ENCODE measurements at places on chromosomes 11 and 22.

GRCh38 chr11:126587541-126587940 is 232.1 kb downstream of the ST3GAL4 start:
- no peak for DNase-seq

GRCh38 chr11:35734669-35735410 is 72.3 kb downstream of the TRIM44 start:
- DNase-seq, result no peak

DNA sequence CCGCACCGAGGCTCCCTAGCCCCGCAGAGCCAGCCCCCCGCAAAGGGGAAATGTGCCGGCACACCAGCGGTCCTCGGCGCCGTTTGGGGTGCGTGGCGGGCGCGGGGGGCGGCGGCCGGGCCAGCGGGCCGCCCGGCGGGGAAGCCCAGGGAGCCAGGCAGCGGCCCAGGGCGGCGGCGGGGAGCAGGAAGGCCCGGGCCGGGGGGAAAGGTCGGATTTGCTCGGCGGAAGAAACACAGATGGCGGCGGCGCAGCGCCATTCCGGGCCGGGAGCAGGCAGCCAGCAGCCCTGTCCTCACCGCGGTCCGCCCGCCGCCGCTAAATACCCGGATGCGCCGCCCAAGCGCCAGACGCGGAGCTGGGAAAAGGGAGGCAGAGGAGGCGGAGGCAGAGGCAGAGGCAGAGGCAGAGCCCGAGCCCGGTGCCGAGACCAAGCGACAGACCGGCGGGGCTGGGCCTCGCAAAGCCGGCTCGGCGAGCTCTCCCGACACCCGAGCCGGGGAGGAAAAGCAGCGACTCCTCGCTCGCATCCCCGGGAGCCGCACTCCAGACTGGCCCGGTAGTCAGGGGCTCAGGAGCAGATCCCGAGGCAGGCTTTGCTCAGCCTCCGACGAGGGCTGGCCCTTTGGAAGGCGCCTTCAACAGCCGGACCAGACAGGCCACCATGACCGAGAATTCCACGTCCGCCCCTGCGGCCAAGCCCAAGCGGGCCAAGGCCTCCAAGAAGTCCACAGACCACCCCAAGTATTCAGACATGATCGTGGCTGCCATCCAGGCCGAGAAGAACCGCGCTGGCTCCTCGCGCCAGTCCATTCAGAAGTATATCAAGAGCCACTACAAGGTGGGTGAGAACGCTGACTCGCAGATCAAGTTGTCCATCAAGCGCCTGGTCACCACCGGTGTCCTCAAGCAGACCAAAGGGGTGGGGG is 2.6 kb upstream of the GCAT start:
- DNase-seq, result no peak

- DNase-seq, result peak; percentile 58
Observed at GRCh38 chr11:72724851-72725723, 27.1 kb downstream of the ARAP1 start.

GRCh38 chr11:44816761-44817160 is 90.0 kb downstream of the TSPAN18 start:
- no peak for DNase-seq

- no peak for DNase-seq
Observed at GRCh38 chr11:587978-588380, 11.7 kb downstream of the PHRF1 start.

GRCh38 chr22:50085211-50085972 is at the start of gene MLC1:
TSS of gene MLC1 (minus strand) at chr22:50085426. CDS start at chr22:50084902, 524 bp downstream.
- DNase-seq, result no peak

GRCh38 chr11:69896250-69896649 is 77.0 kb upstream of the FGF3 start:
- DNase-seq, result no peak

- no peak for DNase-seq
Observed at GRCh38 chr11:2316963-2317244, 15.1 kb downstream of the TSPAN32 start.

DNA sequence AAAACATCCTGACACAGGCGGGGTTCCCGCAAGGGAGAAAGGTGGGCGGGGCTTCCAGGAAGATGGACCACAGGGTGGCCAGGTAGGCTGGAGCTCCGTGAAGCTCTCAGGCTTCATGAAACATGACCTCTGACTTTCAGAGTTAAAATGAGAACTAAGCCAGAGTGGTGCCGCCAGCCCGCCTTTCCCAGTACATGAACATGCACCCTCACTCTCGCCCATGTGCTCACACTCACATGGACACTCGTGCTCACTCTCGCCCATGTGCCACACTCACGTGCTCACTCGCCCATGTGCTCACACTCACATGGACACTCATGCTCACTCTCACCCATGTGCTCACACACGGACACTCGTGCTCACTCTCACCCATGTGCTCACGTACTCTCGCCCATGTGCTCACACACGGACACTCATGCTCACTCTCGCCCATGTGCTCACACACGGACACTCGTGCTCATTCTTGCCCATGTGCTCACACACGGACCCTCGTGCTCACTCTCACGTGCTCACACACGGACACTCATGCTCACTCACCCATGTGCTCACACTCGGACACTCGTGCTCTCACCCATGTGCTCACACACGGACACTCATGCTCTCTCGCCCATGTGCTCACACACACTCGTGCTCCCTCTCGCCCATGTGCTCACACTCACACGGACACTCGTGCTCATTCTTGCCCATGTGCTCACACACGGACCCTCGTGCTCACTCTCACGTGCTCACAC is 10.0 kb downstream of the RNH1 start:
- no peak for DNase-seq

DNA sequence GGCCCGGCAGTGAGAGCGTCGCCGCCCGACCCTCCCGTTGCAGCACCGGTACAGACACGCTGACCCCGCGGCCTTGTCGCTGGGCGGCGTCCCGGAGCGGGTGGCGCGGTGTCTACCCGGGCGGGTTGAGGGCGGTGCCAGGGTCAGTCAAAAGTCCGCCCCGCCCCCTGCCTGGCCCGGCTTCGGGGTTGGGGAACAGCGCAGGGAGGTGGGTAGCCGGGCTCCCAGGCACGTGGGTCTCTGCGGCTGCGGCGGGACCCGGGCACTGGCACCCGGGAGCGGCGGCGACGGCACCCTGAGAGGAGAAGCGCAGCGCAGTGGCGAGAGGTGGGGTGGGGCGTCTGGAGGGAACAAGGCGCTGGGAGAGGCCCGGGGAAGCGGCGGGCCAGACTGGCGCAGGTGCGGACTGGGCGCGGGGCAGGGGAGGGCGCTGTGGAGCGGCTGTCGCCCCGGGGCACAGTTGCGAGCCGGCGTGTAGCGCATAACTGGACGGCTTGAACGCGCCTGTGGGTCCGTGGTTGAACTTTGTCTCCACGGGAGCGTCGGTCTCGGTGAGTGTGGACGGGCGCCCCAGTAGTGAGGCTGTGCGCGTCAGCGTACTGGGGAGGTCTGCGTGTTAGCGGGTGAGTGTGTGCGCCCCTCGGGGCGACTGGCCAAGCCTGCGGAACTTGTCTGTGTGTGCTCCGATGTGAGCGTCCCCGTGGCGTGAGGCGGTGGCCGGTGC is at the start of gene P2RY2:
Gene P2RY2 (plus strand): TSS at position 176 of the 724 bp plus-strand sequence. CDS start 15,879 bp downstream, outside the sequence.
- no peak for DNase-seq

DNA sequence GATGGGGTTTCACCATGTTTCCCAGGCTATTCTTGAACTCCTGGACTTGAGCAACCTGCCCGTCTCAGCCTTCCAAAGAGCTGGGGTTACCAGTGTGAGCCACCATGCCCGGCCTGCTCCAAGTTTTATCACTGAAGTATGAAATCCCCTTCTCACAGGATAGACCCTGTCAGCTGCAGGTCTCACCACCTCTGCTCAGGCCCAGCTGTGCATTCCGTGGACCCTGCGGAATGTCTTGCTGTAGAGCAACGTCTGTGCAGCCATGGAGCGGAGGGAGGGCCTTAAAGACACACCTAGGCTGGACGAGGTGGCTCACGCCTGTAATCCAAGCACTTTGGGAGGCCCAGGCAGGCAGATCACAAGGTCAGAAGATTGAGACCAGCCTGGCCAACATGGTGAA is 625.4 kb downstream of the BRD1 start:
- DNase-seq, result no peak

DNA sequence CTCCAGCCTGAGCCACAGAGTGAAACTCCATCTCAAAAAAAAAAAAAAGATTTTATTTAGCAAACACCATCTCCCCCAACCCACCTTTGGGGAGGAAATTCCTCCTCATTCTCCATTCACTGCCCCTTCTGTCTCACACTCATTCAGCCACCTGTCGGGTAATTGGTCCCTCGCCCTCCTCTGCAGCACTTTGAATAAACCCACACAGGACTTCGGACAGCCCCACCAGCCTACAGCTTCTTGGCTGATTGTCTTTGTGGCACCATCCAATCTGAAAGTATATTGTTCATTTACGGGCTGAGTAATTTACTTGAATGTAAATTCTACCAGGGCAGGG is 7.5 kb upstream of the GGA1 start:
- no peak for DNase-seq

GRCh38 chr11:65814986-65815565 is 18.7 kb upstream of the SNX32 start:
- DNase-seq, result no peak

DNA sequence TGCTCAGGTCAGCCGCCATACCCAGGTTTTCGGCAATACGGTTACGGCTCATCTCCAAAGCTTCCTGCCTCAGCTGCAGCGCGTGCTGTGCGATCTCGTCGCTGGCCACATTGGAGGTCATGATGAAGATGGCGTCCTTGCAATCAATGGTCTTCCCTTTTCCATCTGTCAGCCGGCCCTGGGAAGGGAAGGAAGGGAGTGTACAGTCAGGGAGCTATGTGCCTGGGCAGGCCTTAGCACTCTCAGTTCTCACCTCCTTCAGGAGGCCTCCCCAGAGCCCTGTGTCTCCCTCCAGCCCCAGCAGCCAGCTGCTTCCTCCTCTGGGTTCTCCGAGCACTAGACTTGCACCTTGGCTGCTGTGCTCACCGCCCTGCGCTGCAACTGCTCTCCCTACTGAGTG is 51.5 kb upstream of the PHOX2A start:
- no peak for DNase-seq

DNA sequence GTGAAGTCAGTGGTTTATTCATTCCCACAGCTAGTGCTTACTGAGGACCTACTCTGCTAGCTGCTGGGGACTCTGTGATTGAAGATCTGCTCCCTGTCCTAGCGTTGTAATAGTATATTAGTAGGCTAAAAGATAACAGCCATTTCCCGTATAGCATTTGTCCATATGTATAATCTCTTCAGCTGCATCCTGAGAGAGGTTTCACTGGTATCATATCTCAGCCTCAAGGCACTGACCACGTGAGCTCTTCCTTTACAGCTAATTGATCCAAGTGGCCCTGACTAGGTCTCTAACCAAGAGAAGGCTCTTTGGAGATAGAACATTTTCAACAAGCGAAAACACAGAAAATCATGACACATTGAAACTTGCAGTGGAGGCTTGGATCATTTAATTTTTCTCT is 110.2 kb downstream of the APIP start:
- no peak for DNase-seq

GRCh38 chr22:31287818-31288495 is 4.3 kb downstream of the PIK3IP1 start:
- DNase-seq, result no peak

DNA sequence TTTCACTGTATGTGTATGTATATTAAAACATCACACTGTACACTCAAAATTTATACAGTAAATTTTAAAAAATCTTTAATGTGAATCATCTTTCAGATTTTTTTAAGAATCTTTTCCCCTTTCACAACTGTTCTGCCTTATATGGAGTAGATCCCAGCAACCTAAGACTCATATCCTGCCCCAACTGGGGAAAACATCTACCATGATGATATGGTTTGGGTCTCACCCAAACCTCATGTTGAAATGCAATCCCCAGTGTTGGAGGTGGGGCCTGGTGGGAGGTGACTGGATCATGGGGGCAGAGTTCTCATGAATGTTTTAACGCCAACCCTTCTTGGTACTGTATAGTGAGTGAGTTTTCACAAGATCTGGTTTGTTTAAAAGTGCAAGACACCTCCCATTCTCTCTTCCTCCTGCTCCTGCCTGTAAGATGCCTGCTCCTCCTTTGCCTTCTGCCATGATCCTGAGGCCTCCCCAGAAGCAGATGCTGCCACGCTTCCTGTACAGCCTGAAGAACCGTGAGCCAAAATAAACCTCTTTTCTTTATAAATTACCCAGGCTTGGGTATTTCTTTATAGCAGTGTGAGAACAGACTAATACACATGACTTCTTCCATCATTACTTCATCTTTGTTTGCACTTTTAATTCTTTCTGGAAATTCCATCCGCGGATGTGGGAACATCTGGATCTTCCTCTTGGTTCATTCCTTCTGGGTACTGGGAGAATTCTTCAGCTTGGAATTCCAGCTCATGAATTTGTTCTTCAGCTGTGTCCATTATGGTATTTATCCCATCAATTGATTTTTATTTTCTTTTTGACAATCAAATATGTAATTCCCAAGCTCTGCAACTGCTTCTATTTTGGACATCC is 36.9 kb downstream of the LINC01488 start:
- DNase-seq, result no peak

DNA sequence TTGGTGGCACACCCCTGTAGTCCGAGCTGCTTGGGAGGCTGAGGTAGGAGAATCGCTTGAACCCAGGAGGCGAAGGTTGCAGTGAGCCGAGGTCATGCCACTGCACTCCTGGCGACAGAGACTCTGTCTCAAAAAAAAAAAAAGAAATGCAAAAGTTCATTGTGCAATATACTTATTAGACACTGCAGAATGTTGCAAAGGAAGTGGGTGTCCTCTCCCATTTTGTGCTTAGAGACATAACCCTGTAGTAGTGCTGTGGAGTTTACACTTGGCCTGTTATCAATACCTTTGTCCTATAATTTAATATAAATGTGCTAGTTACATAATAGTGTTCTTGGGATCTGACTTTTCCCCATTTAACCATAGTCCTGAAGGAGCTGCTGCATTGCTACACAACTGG is 9.4 kb downstream of the BCL2L13 start:
- no peak for DNase-seq

GRCh38 chr11:19441288-19441687 is 200.5 kb upstream of the E2F8 start:
- no peak for DNase-seq

DNA sequence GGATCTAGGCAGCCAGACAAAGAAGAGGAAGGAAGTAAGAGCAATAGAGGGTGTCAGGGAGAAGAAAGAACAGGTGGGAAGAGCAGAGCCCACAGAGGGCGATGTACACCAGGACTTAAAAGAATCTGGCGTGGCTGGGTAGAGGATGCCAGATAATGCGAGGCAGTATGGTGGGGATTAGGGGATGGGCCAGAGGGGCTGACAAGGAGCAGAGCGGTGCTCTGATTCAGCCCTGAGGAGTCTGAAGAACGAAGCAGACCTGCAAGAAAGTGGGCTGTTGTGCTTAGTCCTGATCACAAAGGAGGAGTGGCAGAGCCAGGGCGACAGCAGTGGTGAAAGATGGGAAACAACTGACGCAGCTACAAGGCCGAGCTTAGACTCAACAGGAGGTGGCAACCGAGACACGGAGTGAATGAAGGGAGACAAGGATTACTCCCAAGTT is 163.7 kb downstream of the LARGE1 start:
- DNase-seq, result no peak
